Stimulated activated CD8-positive, alpha-beta memory T cell treated with anti-CD3 and anti-CD28 coated beads, Interleukin-15, amount 100 ng/mL, for 4 hours (primary cell): ENCODE measurements at places on chromosomes 2 and 18.
A peak's percentile ranks its signal among the peaks of the same experiment; 100 is the strongest.

- no peak for DNase-seq
These were observed 17.6 kb downstream of the OSBPL6 start for GRCh38 chr2:178211943-178212342.

- DNase-seq: peak; percentile 54
These were observed 36.1 kb upstream of the MRPL33 start for GRCh38 chr2:27735263-27735904.

DNA sequence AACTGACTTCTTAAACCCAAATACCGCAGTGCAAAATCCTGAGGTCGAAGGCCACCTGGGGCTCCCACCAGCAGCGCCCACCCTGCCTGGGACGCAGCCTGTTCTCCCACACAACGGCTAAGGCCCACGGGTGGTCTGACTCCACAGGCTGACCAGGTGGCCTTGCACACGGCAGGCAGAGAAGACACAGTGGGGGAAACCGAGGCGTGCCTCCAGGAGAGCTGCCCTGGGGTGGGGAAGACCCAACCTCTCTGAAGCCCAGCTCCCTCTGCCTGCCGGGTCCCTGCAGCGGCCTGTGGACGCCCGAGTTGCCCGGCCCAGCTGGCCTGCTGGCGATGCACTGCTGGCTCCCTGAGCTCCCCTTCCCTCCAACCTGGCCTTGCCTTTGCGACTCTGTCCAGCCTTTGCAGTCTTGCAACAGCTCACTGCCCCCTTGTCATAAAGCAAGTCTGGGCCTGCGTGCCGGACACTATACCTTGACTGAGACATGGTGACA, 9.7 kb upstream of the SEMA4C start:
- no peak for DNase-seq

DNA sequence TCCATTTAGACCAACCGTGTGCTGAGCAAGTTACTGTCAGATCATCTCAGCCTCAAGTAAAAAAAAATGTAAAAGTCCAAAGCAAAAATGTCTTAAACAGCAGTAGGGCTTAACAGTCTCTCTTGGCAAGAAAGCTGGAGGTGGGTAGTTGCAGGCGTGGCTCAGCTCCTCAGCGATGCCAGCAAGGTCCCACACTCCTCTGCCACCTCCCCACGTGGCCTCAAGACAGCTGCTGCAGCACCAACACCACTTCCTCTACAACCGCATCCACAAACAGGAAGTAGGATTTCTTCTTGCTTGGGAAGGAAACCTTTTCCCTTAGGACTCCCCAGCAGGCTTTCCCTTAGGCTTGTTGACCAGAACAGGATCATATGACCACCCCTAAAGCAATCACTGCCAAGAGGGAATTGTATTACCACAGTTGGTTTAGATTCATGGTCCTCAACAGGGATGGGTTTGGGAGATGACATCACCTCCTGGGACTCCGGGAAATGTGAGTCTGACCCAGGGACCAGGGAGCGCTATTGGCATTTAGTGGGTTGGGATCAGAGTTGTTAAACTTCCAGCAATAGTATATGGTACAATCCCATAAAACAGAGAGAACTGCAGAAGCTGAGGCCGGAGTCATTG, 97.1 kb downstream of the MAPK4 start:
- no peak for DNase-seq

DNA sequence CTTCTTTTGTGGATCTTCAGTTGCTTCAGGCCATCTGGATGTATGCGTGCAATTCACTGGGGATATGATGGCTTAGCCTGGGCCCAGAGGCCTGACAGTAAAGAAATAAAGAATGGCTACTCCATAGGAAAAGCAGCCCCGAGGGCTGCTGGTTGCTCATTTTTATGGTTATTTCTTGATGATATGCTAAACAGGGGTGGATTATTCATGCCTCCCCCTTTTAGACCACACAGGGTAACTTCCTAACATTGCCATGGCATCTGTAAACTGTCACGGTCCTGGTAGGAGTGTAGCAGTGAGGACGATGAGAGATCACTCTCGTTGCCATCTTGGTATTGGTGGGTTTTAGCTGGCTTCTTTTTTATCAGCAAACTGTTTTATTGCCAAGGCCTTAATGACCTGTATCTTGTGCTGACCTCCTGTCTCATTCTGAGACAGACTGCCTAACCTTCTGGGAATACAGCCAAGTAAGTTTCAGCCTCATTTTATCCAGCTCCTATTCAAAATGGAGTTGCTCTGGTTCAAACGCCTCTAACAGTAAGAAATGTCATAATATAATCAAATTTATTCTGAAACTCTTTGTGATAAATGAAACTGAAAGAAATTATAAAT, 60.5 kb downstream of the DSEL start:
- no peak for DNase-seq

DNA sequence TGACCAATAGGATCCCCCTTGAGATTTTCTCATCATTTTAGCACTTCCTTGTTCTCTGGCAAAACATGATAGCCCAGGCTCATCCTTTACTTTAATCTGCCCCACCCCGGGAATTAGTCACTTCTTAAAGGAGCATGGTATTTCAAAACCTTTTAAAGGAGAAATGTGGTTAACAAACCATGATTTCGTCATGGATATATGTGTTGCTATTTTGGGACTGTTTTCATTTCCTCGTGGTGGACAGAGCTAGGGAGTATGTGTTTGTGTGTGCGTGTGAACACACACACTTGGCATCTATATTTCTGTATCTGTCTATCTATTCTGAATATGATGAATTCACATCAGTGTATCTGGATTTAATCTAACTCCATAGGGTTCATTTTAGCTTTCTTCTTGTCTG, 128.1 kb downstream of the BIRC6 start:
- no peak for DNase-seq

DNA sequence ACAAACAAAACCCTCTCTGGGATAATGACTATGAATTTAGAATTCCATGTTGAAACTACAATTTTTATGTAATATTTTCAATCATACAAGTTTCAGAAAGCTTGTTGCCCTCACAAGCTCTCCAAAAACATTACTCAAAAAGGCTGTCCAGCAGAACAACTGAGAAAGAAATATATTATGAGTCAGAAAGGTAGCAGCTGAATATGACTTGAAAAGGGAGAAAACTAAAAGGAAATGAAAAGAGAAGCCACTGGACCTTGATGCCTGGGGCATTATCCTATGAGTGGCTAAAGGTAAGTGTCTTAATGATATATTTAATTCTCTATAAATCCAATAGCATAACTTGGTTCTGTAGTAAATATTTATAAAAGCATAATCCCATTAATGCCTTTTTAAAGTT, 61.8 kb downstream of the NXPH2 start:
- DNase-seq: no peak

- no peak for DNase-seq
These were observed 49.5 kb downstream of the KCNE4 start for GRCh38 chr2:223101340-223102039.

DNA sequence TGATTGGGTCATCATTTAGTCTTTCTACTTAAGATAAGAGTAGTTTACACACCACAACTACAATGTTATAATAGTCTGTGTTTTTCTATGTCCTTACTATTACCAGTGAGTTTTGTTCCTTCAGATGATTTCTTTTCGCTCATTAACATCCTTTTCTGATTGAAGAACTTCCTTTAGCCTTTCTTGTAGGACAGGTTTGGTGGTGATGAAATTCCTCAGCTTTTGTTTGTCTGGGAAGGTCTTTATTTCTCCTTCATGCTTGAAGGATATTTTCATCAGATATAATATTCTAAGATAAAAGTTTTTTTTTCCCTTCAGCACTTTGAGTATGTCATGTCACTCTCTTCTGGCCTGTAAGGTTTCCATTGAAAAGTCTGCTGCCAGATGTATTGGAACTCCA, 38.0 kb upstream of the SLC16A14 start:
- DNase-seq: no peak

DNA sequence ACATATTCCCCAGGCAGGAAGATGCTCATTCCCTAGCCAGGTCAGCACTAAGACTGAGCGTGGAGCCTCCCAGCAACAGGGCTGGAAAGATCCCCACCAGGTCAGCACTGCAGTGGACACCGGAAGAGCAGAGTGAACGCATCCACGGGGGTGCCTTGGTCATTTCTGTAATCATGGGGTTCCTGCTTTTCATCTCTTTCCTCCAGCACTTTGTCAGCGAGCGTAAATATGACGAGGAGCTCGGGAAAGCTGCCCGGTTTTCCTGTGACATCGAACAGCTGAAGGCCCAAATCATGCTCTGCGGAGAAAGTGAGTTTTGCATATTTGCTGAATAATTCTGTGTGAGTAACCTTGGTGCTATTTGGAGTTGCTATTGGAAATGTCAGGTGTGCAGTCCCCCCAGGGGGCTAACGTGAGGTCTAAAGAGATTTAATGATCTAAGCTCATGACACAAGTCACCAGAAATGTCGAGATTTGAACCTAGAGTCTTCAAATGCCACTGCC, 40.1 kb downstream of the KCTD18 start:
- DNase-seq: no peak

DNA sequence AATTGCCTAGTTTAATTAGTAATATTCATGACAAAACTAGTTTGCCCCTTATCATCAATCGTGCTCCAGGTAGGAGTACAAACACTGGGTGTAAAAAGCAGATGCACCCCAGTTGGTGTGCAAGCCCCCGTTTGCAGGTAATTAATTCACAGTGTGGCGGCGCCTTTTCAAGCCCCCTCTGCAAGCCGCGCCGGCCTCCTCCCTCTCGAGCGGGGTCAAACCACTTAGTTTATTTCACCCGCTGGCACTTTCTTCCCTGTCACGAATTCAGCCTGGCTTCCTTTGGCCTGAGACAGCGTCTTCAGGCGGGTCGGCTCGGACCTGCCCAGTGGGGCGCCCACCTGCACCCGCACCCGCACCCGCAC, 64.7 kb upstream of the MAPRE2 start:
- DNase-seq: no peak

- no peak for DNase-seq
These were observed 665.2 kb upstream of the NRXN1 start for GRCh38 chr2:51697095-51697494.

DNA sequence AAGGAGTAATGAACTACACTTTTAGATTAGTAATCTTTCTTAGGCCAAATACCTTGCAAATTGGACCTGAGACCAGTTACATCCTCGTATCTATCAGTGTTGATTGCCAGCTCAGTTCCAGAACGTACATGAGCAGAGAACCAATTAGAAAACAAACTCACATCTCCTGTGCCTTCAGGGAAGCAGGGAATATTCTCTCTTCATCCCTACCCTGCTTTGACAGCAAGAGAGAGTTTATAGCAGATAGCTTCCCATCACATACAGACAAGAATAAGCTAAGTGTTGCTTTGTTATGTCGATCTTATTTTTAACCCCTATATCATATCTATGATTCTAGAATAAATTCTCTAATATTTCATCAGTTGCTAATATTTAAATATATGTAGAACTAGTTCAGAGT, 181.8 kb downstream of the DSC3 start:
- no peak for DNase-seq

DNA sequence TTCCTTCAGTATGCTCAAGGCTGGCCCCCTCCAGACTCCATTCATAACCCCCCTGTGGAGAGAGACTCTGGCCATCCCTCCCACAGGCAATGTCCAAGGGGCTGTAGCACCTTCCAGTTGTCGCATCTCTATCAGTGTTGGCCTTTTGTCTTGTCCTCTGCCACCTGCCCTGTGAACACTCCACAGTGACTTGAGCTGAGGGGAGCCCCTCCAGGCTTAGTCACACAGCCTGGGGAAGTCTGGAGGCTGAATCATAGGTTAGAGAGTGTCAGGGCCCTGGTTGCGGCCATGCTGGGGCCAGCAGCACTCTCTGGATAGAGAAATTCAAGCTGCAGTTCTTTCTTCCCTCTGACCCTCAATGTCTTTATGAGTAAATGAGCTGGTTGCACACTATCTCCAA, 64.7 kb downstream of the GYPC start:
- no peak for DNase-seq

- no peak for DNase-seq
These were observed 100.1 kb downstream of the SLC25A12 start for GRCh38 chr2:171793691-171794678.

DNA sequence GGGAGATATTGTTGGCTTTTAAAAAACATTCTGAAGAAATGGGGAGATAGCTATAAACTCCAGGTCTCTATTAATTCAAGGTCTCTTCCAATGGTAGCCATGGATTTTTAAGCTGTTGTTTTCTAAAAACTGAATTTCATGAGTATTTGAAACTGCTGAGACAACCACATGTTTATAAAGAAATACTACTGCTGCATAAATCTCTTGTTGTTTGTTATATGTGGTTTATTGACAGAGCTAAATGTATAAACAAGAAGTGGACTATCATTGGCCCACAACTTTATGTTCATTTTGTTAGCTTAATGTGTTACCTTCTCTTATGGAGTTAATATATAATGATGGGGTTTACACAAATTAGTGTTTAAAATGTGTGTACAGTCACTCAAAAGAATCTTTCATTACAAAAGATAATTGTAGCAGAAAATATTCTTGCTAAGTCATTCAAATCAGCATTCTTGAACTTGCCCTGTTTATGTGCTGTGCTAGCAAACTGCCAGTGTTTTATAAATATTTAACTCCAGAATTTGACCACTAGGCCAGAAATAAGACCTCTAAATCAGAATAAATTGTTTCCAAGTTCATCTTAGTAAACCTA, 242.1 kb downstream of the TMX3 start:
- no peak for DNase-seq

GRCh38 chr2:54317973-54318372, 61.9 kb upstream of the TSPYL6 start:
- no peak for DNase-seq

DNA sequence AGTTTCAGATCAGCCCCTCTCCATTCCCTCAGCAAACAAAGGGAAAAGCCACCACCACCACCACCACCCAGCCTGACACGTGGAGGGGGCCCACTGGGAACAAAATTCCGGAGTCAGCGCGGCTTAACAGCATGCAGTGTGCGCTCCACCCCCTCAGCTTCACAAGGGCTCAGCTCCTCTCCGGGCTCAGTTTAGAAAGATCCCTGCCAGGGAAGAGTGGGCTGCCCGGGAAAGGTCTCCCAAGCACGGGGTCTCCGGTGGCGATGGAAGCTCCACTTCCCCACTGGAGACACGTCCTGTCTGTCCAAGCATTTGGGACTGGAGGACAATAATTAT, 55.7 kb downstream of the SNORC start:
- DNase-seq: no peak

- no peak for DNase-seq
These were observed 25.4 kb downstream of the HPCAL1 start for GRCh38 chr2:10327896-10328669.
